Heart right ventricle (tissue), 16 donors: ENCODE measurements at places on chromosomes 2 and 18. TPM values are rescaled to one million over a fixed set of nuclear protein-coding genes. Genes with fewer than 3 reads are reported as not detected.

The APCDD1 gene
- total RNA-seq, result 21.9 TPM

The DSC2 gene
- total RNA-seq, result 26.7 TPM

The HTR2B gene
- total RNA-seq, result 0.32 TPM

The SLC4A5 gene
- total RNA-seq, result 0.93 TPM

The FRZB gene
- 2.8 TPM for total RNA-seq

The VAMP5 gene
- 25.8 TPM for total RNA-seq

The CDH19 gene
- total RNA-seq, result 12.0 TPM

The C2orf15 gene
- total RNA-seq, result 0.23 TPM

The TRIM54 gene
- 236 TPM for total RNA-seq

The GULP1 gene
- total RNA-seq, result 5.7 TPM

The TMEM214 gene
- 41.4 TPM for total RNA-seq

The KRTCAP3 gene
- not detected for total RNA-seq

The GNLY gene
- 1.3 TPM for total RNA-seq

The NPHP1 gene
- 5.4 TPM for total RNA-seq

The MTERF4 gene
- 19.0 TPM for total RNA-seq
